ENCODE measurements at places on chromosomes 7 and 10.

DNA sequence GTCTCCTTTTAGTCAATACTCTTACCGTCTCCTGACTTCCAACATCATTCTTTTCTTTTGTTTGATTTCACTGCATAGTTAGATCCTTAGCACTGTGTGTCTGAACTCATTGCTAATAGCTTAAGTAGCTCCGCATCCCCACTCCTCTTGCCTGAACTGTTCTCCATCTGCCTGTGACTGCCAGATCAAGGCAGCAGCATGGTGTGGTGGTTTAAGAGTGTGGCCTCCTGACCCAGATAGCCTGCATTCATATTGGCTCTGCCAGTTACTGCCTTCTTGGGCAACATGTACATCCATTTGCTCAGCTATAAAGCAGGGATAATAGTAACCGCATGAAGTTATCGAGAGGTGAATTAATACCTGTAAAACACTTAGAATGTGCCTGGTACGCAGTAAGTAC is 50.8 kb downstream of the SUFU start:
- no peak for DNase-seq

DNA sequence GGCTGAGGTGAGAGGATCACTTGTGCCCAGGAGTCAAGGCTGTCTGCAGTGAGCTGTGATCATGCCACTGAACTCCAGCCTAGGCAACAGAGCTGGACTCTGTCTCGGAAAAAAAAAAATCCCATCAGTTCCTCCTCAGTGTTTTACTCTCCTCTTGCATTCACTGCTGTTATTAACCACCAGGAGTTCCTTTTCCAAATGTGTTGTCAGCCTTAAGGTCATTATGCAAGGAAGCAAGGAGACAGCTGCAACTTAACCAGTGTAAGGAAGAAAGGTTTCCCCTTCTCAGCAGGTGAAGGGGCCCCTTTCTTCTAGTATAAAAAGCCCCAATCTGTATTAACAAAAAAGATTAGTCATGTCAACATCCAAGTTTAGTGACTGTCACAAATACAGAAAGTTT is 86.6 kb upstream of the LEP start:
- no peak for DNase-seq

- no peak for DNase-seq
Observed at GRCh38 chr10:81136261-81136660, 598.6 kb downstream of the SH2D4B start.

- no peak for DNase-seq
Observed at GRCh38 chr7:99196536-99197258, 11.2 kb downstream of the KPNA7 start.

DNA sequence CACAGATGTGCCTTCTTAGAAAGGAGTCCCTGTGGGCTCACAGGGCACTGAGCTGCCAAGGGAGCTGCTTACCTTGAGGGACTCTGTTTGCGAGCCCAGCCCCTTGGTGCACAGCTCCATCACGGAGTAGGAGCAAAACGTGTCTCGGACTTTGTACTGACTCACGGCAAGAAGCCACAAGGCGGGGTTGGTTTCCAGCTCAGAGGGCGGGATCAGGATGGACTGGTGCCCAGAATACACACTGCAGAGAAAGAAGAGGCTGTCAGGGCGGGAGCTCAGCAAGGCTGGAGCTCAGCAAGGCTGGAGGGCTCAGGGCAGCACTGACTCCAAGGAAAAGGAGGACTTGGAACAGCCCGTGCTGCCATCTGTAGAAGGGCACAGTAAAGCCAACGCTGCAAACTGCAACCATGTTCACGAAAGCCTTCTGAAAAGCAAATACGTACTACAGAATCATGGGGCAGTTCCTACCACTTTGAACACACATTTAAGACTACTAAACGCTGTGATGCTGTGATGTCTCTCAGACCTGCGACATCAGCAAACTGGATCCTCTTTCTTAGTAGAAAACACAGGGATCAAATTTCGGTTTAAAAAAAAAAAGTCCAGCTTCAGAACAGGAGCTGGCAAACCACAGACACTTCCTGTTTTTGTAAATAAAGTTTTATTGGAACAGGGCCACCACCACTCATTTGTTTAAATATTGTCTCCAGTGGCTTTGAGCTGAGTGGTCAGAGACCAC is 194.3 kb downstream of the ZMYND11 start:
- DNase-seq, result peak; percentile 69

GRCh38 chr10:1544209-1544673 is 193.1 kb downstream of the ADARB2 start:
- no peak for DNase-seq

GRCh38 chr10:51080311-51081006 is 6.2 kb downstream of the PRKG1 start:
- DNase-seq, result no peak

DNA sequence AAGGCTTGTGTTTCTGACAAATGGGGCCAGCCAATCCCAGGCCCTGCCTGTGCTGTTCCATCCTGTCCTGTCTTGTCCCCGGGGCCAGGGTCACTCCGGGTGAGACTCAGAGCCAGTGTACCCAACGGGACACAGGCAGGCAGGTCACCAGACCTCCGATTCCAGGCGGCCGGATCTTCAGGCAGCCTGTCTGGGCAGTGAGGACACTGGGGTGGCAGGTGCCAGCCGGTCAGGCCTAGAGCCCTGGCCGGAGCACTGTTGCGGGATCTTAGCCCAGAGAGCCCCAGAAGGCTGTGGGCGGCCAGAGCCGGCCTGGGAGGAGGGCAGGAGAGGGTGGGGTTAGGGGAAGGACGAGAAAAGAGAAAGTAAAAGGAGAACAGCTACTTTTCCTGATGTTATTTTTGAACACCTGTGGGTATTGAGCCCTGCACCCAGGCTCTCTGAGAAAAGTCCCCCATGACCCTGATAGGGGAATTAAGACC is 134.3 kb upstream of the TNRC18 start:
- DNase-seq, result no peak

- no peak for DNase-seq
Observed at GRCh38 chr10:61620506-61620905, 42.2 kb upstream of the CABCOCO1 start.

GRCh38 chr7:37311355-37311754 is 137.3 kb downstream of the ELMO1 start:
- DNase-seq, result no peak

- DNase-seq, result no peak
Observed at GRCh38 chr7:127854383-127854782, 176.9 kb downstream of the LRRC4 start.

DNA sequence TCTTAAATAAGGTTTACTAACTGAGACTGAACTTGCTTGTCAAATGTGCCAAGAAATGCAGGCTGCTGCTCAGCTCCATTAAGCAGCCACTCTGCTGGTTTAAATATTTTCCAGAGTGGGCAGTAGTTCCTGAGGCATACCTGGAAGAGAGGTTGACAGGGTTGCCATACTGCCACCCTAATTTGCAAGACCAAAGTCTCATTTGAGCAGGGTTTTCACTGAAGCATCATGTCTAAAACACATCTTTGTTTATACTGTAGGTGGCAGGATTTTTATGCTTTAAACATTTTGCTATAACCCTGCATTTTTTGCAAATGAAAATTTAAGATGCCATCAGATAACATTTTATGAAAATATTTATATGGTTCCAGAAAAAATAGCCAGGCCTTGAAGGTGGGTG is 618.0 kb upstream of the LRRTM3 start:
- no peak for DNase-seq

- DNase-seq, result no peak
Observed at GRCh38 chr7:77878500-77878899, 79.9 kb downstream of the PHTF2 start.

- DNase-seq, result no peak
Observed at GRCh38 chr7:79555571-79555970, 102.1 kb upstream of the MAGI2 start.

- no peak for DNase-seq
Observed at GRCh38 chr7:145183069-145183468, 347.2 kb upstream of the TPK1 start.

DNA sequence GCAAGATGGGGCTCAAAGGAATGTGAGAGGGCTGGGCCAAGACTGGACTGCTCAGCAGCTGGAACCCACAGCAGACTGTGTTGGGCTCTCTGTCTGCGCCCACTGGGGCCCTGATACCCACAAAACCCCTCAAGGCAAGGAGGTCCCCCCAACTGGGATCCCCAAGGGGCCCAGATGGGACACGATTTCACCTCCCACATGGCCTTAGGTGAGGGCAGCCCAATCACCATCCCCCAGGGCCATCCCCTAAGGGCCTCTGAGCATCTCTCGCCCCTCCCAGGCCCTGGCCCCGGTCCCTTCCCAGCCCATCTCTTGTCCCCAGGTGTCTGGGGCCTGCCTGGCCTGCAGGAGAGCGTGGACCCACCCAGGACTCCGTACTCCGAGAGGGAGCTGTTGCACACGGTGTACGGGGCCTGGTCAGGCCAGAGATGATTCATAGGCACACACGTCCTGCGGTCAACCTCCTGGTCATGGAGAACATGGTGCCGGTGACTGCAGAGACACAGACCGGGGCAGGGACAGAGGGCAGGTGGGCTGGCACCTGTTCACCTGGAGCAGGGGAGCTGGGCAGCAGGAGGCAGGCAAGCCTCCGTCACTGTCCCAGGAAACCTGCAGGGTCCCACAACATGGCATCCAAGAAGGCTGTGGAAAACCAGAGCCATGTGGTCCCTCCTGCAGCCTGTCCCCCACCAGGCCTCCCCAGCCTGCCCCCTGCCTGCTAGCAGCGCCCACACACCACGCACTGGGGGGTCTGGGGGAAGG is 21.6 kb downstream of the OGDHL start:
- DNase-seq, result no peak

DNA sequence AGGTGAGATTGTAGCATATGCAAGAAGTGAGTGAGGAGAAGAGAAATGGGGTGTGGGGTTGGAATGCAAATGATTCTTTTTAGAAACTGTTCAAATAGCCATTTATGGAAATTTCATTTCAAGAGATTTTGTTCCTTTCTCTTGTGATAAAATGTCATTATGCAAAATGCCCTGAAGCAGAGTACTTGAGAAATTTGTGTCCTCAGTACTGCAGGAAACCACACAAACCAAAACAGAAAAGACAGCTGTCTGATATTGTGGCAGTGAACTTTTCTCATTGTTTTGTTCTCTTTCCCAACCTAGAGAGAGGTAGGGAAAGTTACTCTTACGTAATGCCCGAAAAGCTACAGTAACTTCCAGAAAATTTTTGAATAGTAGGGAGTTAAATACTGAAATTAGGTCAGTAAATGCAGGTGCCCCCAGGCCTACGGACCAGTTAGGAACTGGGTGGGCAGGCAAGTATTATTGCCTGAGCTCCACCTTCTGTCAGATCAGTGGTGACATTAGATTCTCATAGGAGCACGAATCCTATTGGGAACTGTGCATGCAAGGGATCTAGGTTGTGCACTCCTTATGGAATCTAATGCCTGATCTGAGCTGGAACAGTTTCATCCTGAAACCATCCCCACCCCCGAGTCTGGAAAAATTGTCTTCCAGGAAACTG is 34.0 kb downstream of the DLD start:
- no peak for DNase-seq

- no peak for DNase-seq
Observed at GRCh38 chr10:26243351-26243720, 26.8 kb downstream of the GAD2 start.

GRCh38 chr10:68135922-68136792 is 26.9 kb downstream of the MYPN start:
- peak; percentile 14 for DNase-seq

DNA sequence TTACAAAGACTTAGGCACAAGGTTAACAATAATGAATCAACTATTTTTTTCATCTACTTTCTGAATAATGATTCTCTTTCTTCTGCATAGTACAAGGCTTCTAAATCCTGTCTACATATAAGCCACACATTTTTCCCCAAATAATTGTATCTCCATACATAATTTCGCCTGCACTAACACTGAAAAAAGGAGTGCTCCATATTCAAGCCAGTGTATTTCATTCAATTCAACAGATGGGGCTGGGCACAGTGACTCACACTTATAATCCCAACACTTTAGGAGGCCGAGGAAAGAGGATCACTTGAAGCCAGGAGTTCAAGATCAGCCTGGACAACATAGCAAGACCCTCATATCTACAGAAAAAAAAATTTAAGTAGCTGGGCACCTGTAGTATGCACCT is 86.0 kb upstream of the ZNF800 start:
- DNase-seq, result no peak

GRCh38 chr7:4006687-4007086 is 675.4 kb upstream of the FOXK1 start:
- DNase-seq, result no peak

- no peak for DNase-seq
Observed at GRCh38 chr7:47453093-47454061, 128.5 kb downstream of the TNS3 start.

DNA sequence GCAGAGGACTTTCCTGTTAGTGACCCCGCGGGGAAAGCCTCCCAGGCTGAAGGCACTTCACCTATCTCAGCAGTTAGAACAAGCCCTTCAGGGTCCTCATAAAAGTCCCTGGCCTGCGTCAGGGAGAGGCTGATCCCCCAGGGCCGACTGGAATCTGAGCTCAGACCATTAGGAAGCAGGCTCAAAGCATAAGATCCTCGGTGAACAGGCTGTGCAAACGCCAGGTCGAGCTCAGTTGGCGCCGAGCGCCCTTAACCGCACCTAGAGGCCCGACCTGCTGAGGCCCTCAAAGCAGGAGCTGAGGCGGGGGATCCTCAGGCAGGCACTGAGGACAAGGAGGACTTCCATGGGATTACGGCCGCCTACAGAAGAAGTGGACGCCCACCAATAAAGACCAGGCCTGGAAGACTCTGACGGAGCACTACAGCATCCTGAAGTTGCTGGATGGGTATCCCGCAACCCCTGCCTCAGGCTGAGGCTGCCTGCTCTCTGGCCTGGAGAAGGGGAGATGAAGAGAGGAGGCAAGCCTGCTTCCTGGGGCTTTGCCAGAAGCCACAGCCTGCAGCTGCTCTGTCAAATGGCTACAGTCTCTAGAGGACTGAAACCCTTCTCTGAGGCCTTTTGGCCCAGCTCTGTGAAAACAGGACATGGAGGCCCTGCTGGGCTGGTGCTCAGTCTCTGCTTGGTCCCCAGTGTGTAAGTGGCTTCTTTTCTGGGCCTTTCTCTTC is 29.9 kb downstream of the LIPJ start:
- no peak for DNase-seq

DNA sequence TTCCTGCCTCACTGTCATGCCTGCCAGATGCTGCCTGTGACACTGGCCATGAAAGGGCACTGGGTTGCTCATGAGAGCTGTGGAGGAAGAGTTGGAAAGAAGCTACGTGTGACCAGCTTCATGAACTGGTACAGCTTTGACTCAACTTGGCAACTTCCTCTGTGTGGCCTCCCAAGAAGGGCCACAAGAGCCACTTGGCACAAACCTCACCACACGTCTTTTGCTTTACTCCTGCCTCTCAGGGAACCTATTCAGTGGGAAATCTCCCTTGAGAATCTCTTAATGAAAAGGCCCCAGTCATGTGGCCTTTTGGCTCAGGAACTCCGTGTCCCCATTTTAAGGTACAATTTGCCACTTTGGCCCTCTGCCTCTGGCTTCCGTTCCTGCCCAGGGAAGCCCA is 54.5 kb downstream of the FRMD4A start:
- no peak for DNase-seq

GRCh38 chr7:50181081-50181480 is 88.0 kb upstream of the ZPBP start:
- no peak for DNase-seq

GRCh38 chr7:148261996-148262688 is 328.4 kb upstream of the C7orf33 start:
- DNase-seq, result no peak

GRCh38 chr7:753190-753589 is 26.1 kb upstream of the PRKAR1B start:
- no peak for DNase-seq

GRCh38 chr10:79483948-79484347 is 28.4 kb upstream of the EIF5AL1 start:
- DNase-seq, result no peak

Measured in dermis microvascular lymphatic vessel endothelial cell (primary cell).